ENCODE measurements at places on chromosomes 3 and 15. TPM values are rescaled to one million over a fixed set of nuclear protein-coding genes. Genes with fewer than 3 reads are reported as not detected.

Gene ISLR2
- not detected for total RNA-seq

Gene ZNF502
- 4.1 TPM for total RNA-seq

Gene CHCHD4
- 12.4 TPM for total RNA-seq

Gene SLC9C1
- 0.09 TPM for total RNA-seq

GRCh38 chr3:193742628-193743027, 149.6 kb downstream of the OPA1 start:
- DNase-seq = no peak

- DNase-seq = no peak
Measured at GRCh38 chr3:124352149-124352539, 360.2 kb upstream of the ROPN1 start.

- DNase-seq = no peak
Measured at GRCh38 chr3:195201295-195201694, 69.7 kb downstream of the XXYLT1 start.

GRCh38 chr3:100438623-100438974, 37.3 kb downstream of the LNP1 start:
- DNase-seq = no peak

- no peak for DNase-seq
Measured at GRCh38 chr15:29331071-29331470, 61.4 kb upstream of the NSMCE3 start.

- no peak for DNase-seq
Measured at GRCh38 chr3:74420538-74421124, 193.8 kb downstream of the CNTN3 start.

- DNase-seq = no peak
Measured at GRCh38 chr3:127427156-127427555, 139.3 kb upstream of the PRR20G start.

Measured in endothelial cell of umbilical vein (primary cell).